ENCODE measurements at places on chromosomes 3 and 15. TPM values are rescaled to one million over a fixed set of nuclear protein-coding genes. Genes with fewer than 3 reads are reported as not detected.

GPR149 gene
- total RNA-seq = not detected

DNA sequence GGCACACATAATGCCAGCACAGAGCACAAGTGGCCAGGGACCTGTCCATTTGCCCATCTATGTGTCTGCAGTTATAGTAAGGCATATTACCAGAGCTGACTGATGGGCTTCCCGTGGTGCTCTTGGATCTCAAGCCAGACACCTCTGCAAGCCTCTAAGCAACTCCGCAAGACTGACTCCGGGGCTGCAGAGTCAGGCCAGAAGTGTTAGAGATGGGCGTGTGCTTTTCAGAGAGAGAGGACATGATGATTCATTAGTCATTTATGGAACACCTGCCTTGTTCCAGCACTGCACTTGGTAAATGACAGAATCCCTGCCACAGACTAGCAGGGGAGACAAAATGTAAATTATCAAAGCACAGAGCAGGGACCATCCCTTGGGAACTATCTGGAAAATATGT lies 559.0 kb downstream of the PDCD6IP start:
- H3K4me1 ChIP-seq = no peaks in the 10 kb centered on the region
- H3K36me3 ChIP-seq = no peaks in the 10 kb centered on the region
- no peak overlapping the region for H3K27ac ChIP-seq

DCLK3 gene
- not detected for total RNA-seq

SLC51B gene
- total RNA-seq = not detected

DNA sequence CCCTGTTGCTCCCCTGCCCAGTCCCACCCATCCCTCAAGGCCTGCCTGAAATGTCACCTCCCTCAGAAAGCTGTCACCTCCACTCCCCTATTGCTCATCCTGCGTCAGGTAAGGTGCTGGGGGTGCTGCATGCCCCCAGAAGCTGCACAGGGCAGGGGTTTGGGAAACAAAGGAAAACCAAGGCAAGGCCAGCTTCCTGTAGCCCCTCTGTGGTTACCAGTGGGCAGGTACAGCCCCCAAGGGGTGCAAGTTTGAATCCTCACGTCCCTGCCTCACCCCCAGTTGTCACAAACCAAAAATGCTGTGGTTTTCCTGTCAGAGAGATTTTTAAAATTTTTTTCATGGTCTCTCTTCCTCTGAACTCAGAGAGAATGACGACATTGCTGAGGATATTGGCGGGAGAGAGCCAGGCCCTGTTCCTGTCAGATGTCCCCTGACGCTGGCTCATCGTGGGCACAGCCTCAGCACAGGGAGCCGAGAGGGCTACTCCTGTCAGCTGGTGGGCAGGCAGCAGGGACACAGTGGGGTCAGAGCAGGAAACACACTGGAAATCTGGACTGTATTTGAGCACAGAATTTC lies 27.0 kb downstream of the PSTPIP1 start:
- H3K4me1 ChIP-seq = peaks cover 55% of the 10 kb centered on the region
- DNase-seq = no peak

ALDH1A2 gene
- not detected for total RNA-seq

MEIS2 gene
- total RNA-seq = 68.2 TPM

IL20RB gene
- 1.1 TPM for total RNA-seq

- no peak overlapping the region for H3K27ac ChIP-seq
- H3K27me3 ChIP-seq = no peaks in the 10 kb centered on the region
- H3K4me1 ChIP-seq = no peaks in the 10 kb centered on the region
- H3K36me3 ChIP-seq = no peaks in the 10 kb centered on the region
- DNase-seq = no peak
Measured at GRCh38 chr15:29675791-29676301, 146.4 kb downstream of the TJP1 start.

- H3K27ac ChIP-seq = no peak overlapping the region
- DNase-seq = no peak
- no peak overlapping the region for H3K4me3 ChIP-seq
- no peaks in the 10 kb centered on the region for H3K4me1 ChIP-seq
Measured at GRCh38 chr3:104907507-104907906, 459.2 kb upstream of the ALCAM start.

- peak overlapping the region; percentile 50 for H3K27ac ChIP-seq
- H3K4me1 ChIP-seq = peaks cover 48% of the 10 kb centered on the region
- H3K36me3 ChIP-seq = no peaks in the 10 kb centered on the region
- peak; percentile 54 for DNase-seq
- H3K4me3 ChIP-seq = no peak overlapping the region
Measured at GRCh38 chr15:99614749-99615288, 49.0 kb downstream of the MEF2A start.

DNA sequence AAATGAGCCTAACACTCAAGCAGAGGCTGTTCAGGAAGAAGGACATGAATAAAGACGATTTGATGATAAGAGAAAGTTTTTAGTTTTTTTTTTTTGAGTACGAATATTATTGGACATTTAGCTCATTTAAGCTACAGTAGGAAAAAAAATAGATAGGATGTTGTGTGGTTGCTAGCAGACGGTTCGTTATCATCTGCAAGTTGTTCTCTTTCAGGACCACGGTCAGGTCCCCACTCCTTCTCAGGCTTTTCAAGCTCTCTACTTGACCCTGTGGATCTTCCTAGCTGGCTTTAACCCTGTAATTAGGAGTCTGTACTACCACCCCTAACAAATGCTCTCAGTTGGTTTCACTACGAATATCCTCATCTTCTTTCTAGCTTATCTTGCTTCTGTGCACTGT lies 1.1 kb downstream of the KCNH8 start:
- DNase-seq = peak; percentile 48
- H3K4me3 ChIP-seq = no peak overlapping the region
- no peak overlapping the region for H3K27ac ChIP-seq
- H3K36me3 ChIP-seq = no peaks in the 10 kb centered on the region

Data from Karpas-422 (cell line).